ENCODE measurements at places on chromosomes 7 and 10. TPM values are rescaled to one million over a fixed set of nuclear protein-coding genes. Genes with fewer than 3 reads are reported as not detected.

DNA sequence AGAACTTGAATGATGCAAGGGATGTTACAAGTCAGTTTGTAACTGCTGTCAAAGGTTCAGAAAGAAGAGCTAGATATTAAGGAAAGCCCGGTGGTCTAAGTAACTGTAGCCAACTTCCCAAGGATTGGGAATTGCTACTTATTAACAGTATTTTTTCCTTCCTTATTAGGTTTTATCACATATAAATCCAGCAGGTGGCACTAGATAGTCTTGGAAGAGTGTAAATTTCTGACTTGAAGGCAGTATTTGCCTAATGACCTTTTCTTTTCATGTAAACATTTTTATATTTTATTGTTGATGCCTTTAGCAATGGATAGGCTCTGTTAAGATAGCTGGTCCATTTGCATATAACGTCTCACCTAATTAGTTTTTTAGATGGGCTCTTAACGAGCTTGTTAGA lies 51.2 kb downstream of the ANLN start:
- peaks cover 4% of the 10 kb centered on the region for H3K4me1 ChIP-seq
- DNase-seq, result no peak
- H3K27me3 ChIP-seq, result no peaks in the 10 kb centered on the region

CALML5 gene
- not detected for total RNA-seq

SNCG gene
- 6.4 TPM for total RNA-seq

DNA sequence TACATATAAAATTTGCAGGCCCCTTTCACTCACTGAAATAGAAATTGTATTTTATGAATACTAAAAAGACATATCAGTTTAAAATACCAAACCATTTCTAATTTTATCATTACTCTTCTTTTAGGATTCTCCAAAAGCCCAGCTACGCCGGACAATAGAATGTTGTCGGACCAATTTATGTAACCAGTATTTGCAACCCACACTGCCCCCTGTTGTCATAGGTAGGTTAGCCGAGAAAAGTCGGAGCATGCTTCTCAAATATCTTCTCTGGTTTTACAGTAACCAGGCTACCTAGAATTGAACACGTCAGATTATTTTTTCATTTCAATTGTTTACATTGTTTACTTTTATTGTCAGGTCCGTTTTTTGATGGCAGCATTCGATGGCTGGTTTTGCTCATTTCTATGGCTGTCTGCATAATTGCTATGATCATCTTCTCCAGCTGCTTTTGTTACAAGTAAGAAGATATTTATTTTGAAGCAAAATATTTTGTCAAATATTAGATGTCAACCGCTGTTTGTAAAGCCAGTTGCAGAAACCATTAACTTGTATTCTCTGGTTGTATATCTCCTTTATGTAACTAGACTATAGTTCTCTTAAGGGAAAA lies 57.6 kb downstream of the MMRN2 start:
- H3K27ac ChIP-seq, result no peak overlapping the region
- H3K4me1 ChIP-seq, result peaks cover 7% of the 10 kb centered on the region
- H3K36me3 ChIP-seq, result no peaks in the 10 kb centered on the region
- no peak overlapping the region for H3K4me3 ChIP-seq
- no peak for DNase-seq

DNA sequence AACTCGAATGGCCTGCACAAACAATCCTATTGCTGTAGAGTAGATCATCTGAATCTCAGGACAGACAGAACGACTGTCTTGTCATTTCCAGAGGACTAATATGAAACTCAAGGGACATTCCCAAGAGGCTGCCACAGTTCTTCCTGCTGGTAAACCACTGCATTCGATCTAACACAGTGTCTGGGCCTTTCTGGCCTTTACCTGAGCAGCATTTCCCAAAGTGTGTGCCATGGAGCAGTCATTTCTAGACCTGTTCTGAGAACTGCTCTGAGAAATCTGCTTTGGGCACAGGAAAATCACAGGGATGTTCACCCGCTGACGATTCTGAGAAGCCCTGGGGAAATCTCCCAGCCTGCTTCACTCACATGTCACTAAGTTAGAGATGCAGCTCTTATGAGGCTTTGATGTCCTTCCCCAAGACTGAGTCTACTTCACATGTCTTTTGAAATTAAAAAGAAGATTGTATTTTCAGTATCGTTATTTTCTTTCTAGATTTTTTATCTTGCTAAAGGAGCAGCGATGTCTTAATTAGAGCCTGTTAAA lies 18.4 kb downstream of the GPNMB start:
- DNase-seq, result no peak
- H3K4me1 ChIP-seq, result peaks cover 2% of the 10 kb centered on the region
- H3K4me3 ChIP-seq, result no peak overlapping the region

GRCh38 chr7:35613150-35613549 lies 81.8 kb downstream of the HERPUD2 start:
- no peak for DNase-seq
- no peaks in the 10 kb centered on the region for H3K27me3 ChIP-seq
- no peak overlapping the region for H3K27ac ChIP-seq

GRCh38 chr10:116708391-116708821 lies 34.0 kb downstream of the HSPA12A start:
- no peaks in the 10 kb centered on the region for H3K4me1 ChIP-seq
- H3K27me3 ChIP-seq, result no peaks in the 10 kb centered on the region
- DNase-seq, result no peak
- H3K4me3 ChIP-seq, result no peak overlapping the region
- H3K36me3 ChIP-seq, result no peaks in the 10 kb centered on the region

KLLN gene
- total RNA-seq, result not detected

DNA sequence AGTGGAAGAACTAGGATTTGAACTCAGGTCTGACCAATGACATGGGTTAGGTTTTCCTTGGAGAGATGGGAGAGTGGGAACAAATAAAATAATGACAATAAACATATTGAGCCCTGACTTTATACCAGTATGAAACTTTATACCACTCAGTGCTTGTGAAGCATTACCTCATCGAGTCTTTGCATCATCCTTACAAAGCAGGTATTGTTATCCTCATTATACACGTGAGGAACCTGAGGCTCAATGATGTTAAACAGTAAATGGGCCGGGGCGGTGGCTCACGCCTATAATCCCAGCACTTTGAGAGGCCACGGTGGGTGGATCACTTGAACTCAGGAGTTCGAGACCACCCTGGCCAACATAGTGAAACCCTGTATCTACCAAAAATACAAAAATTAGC lies 47.7 kb downstream of the HHEX start:
- no peaks in the 10 kb centered on the region for H3K36me3 ChIP-seq
- H3K27ac ChIP-seq, result no peak overlapping the region
- no peaks in the 10 kb centered on the region for H3K4me1 ChIP-seq
- no peak for DNase-seq

DNA sequence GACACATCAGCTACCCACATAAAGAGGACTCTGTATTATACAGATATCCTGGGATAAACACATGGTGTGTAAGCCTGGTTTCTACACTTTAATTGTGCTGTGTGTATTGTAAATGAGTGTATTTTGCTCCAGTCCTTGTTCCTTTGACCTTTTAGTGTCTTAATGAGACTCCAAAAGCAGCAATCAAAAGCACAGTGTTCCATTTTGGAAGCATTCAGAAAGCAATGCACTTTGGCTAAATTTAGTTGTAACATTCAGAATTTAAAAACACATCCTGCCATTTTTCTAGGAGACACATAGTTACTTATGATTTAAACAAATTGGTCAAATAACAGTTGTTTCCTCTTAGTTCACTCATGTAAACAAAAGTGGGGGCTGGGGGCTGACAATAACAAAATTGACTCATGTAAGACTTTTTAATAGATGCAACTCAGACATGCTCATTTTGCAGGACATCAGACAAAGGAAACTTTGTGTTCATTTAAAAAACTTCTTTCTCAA lies 122.2 kb downstream of the GPR37 start:
- H3K27ac ChIP-seq, result no peak overlapping the region
- H3K4me3 ChIP-seq, result no peak overlapping the region
- H3K36me3 ChIP-seq, result no peaks in the 10 kb centered on the region
- H3K4me1 ChIP-seq, result no peaks in the 10 kb centered on the region
- H3K27me3 ChIP-seq, result no peaks in the 10 kb centered on the region

- H3K27ac ChIP-seq, result no peak overlapping the region
- no peaks in the 10 kb centered on the region for H3K4me1 ChIP-seq
- no peak for DNase-seq
- H3K27me3 ChIP-seq, result no peaks in the 10 kb centered on the region
- no peak overlapping the region for H3K4me3 ChIP-seq
Measured at GRCh38 chr7:89837515-89837914, 316.8 kb upstream of the STEAP1 start.

DNA sequence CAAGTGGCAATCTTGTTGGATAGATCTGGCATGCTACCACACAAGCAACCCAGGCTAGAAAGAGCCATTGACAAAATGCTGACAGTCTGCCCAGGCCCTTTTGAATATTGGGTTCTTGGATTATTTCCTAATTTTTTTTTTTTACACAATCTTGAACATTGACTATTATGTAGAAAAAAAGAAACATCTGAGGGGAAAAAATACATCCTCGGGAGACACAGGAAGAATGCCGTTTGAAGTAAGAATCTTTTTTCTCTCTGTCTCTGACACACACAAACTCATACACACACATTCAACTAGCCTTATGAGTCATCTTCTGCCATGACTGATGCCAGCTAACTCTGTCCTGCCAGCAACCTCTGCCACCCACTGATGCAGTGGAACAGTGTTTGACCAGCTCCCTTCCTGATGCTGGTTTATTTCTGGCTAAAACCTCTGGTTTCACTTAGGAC lies 47.2 kb downstream of the SORBS1 start:
- H3K4me3 ChIP-seq, result no peak overlapping the region
- H3K27ac ChIP-seq, result peak overlapping the region; percentile 21
- H3K4me1 ChIP-seq, result peaks cover 21% of the 10 kb centered on the region
- H3K27me3 ChIP-seq, result no peaks in the 10 kb centered on the region
- DNase-seq, result no peak
- H3K36me3 ChIP-seq, result no peaks in the 10 kb centered on the region

TYSND1 gene
- 15.0 TPM for total RNA-seq

DNA sequence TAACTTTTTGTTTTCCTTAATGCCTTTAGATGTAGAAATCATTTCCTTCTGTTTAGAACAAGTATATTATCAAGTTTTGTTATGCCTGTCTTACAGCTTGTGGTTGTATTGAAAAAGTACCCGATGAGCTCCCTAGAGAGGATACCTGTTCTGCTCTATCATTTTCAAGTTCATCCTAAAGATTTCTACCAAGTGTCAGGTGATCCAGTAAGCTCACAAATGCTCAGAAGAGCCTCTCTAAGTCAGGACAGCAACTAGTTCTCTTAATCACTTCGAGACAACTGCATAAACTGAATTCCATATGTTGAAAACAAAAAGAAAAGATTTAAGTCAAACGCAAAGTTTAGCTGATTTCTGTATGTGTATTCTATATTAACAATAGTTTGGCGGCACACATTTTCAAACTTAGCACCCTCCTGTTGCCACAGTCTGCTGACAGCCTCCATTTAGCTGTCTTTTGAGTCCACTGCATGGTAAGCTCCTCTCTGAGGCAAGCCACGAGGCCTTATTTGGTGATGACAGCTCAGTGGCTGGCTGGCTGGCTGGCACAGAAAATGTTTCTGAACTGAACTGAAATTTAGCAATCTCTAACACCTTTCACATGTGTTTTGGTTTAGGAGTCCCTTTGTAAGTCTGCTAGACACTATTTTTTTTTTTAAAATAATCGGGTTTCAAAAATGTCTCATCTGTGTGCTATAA lies 59.4 kb downstream of the SEMA3C start:
- no peaks in the 10 kb centered on the region for H3K36me3 ChIP-seq
- H3K27ac ChIP-seq, result peak overlapping the region; percentile 37
- H3K4me3 ChIP-seq, result no peak overlapping the region
- peaks cover 10% of the 10 kb centered on the region for H3K4me1 ChIP-seq
- no peaks in the 10 kb centered on the region for H3K27me3 ChIP-seq
- no peak for DNase-seq

- no peaks in the 10 kb centered on the region for H3K27me3 ChIP-seq
- DNase-seq, result no peak
- H3K27ac ChIP-seq, result no peak overlapping the region
- no peaks in the 10 kb centered on the region for H3K36me3 ChIP-seq
- no peak overlapping the region for H3K4me3 ChIP-seq
Measured at GRCh38 chr7:94897541-94897940, 9.9 kb upstream of the PPP1R9A start.

- no peaks in the 10 kb centered on the region for H3K36me3 ChIP-seq
- no peak overlapping the region for H3K4me3 ChIP-seq
- no peak for DNase-seq
- peaks cover 2% of the 10 kb centered on the region for H3K4me1 ChIP-seq
Measured at GRCh38 chr7:1914321-1914720, 244.2 kb downstream of the ELFN1 start.

DNA sequence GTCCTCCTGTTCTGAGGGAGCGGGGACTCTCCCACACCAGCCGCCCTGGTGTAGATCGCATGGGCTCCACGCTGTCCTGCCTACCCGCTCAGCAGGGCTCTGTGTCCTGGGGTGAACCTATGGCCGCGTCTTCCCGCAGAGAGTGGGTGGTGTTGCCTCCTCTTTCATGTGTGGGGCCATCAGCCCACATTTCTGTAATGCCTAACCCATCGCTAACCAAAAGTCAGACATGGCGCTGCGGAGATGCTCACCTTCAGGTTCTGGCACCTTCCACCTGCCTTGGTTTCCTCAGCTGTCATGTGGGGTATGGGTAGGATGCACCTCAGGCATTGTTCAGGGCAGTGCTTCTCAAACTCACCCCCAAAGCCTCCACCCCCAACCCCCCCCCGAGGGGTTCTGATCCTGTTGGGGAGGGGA lies 50.5 kb upstream of the CAMK2B start:
- no peaks in the 10 kb centered on the region for H3K27me3 ChIP-seq
- peaks cover 7% of the 10 kb centered on the region for H3K4me1 ChIP-seq
- no peak overlapping the region for H3K4me3 ChIP-seq
- no peak overlapping the region for H3K27ac ChIP-seq

DNA sequence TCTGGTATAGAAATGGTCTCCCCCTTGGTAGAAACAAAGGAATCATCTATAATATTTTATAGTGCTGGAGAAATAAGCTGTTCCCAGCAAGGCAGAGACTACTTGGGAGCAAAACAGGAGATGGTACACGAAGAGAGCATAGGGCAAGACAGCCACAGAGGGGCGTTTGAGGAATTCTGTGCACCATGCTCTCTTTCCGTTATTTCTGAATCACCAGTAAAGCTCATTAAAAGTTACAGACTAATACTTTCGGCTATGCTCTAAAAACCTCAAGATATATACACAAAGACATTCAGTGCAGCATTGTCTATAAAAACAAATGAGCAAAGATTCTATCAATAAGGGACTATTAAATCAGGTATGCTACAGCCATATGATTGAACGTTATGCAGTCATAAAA lies 68.5 kb upstream of the FHIP2A start:
- no peak for DNase-seq
- H3K36me3 ChIP-seq, result no peaks in the 10 kb centered on the region
- no peaks in the 10 kb centered on the region for H3K4me1 ChIP-seq
- H3K27me3 ChIP-seq, result no peaks in the 10 kb centered on the region

C10orf90 gene
- not detected for total RNA-seq
